Activated T-cell treated with anti-CD3 and anti-CD28 coated beads for 4 hours (primary cell): ENCODE measurements at places on chromosomes 1 and 21.

DNA sequence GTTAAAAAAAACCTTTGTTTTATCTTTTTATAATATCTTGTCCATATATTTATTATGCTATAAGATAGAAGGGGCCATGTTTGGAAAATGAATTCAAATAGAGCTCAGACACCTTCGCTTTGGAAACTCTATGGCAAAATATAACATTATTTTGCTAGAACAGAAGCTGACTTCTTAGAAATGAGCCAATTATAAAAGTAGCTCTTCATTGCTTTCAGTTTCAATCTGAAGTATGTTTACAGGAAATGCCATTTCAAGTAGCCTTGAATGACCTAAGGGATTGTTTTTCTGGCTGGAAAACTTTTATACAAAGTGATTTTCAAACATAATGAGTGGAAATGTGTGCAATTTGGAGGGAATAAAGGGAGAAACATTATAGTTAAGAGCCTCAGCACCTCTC, 37.8 kb upstream of the GBP5 start:
- DNase-seq, result no peak

- no peak for DNase-seq
Observed at GRCh38 chr21:37319551-37319950, 47.0 kb upstream of the DYRK1A start.

DNA sequence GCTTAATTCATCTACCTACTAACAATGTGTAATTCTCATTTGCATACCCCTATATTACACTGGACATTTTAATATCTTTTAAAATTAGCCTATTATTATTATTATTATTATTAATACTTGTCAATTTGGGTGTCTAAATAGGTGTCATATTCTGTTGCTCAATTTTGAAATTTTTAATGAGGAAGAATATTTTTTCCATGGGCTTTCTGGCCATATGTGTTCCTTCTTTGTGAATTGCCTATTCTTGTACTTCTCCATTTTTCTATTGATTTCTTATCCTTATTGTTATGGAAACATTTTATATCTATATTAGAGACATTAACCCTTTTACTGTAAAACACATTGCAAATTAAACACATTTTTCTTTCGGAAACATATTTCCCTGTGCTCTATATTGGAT, 6.4 kb upstream of the NIBAN1 start:
- DNase-seq, result no peak

GRCh38 chr1:182164273-182164672, 102.8 kb upstream of the ZNF648 start:
- DNase-seq, result no peak

DNA sequence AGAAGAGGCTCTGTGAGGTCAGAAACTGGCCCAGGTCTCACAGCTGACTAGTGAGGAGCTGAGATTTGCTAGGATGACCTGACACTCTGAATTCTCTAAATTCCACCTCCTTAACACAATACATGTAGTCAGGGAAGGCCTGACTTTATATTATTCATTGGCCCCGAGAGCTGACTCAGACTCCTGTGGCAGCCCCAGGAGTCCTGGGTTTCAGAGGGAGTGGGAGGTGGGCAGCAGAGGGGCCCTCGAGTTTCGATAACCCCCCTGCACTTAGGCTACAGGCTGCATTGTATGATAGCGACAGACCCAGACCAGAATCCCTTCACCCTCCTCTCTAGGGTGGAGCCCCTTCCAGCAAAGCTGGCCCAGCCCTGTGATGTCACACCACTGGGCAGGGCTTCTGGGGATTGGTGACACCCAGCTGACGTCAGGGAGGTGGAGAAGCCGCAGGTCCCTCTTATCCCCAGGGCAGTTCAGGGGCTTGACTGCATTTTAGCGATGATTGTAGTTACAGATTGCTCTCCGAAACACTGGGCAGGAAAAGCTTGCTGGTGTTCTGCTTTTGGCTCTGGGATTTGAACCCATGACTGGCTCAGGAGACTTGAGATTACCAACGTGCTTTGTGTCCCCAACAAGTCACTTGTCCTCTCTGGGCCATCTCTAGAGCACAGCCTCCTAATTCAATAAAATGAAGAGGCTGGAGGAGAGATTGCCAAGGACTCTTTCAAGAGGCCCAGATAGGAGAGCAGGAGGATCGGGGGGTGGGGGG, 17.0 kb upstream of the GPR37L1 start:
- no peak for DNase-seq

GRCh38 chr21:30924146-30924700, 42.8 kb upstream of the KRTAP11-1 start:
- DNase-seq, result no peak

DNA sequence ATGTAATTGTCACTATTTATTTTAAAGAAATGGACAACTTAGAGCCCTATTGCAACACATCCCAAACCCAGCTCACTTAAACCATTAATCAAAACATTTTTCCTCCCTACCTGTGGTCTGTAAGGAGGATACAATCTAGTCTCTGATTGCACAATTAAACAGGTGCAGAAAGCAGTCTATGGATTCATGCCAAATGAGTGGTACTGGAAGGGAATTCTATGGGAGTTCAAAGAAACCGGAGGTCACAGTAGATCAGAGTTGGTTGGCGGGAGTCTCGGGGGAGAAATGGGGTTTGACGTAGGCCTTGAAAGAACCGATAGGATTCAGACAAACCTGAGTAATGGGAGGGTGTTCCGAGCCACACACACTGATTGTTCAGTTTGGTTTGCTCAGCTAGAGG, 314.9 kb downstream of the KIF26B start:
- no peak for DNase-seq

GRCh38 chr1:101185421-101185820, 51.4 kb upstream of the S1PR1 start:
- DNase-seq, result no peak

DNA sequence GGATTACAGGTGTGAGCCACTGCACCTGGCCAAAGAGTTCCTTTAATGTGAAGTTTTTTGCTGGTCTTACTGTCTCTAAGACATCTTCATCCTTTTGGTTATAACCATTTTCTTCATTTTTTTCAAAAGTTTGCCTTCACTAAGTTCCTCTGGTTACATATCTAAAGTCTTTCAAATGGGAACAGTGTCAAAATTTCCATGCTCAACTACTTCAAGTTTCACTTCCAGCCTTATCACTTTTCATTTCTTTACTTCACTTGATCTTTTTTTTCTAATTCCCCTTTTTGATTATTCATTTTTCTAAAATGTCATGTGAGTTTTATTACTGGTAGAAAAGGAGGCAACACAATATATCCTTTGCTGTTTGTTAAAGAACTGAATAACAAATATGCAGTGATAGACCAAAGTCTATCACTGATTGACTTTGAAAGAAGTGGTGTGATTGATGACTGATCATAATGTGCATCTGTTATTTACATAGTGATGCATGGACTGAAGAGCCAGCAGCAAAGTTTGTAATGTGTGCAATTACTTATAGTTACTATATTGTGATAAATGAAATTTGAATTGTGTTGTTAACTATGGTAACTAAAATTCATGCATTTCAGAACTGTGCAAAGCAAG, 16.0 kb upstream of the ZFYVE9 start:
- DNase-seq, result no peak

DNA sequence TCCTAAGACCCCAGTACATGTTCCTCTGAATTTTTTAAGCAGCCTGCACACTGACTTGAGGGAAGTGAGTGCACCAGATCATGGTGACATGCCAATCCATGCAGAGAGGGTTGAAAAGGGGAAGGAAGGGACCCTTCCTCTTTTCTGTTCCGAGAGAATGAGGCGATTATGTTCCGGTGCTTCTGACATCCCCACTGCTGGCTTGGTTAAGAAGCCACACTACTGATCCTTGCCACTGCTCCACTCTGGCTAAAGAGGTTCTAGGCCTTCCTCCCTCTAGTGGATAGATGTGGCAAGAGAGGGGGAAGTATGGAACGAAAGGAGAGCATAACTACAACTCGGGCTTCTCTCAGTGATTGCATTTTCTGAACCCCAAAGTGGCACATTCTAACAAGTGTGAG, 1.8 kb upstream of the CYB5R1 start:
- no peak for DNase-seq

DNA sequence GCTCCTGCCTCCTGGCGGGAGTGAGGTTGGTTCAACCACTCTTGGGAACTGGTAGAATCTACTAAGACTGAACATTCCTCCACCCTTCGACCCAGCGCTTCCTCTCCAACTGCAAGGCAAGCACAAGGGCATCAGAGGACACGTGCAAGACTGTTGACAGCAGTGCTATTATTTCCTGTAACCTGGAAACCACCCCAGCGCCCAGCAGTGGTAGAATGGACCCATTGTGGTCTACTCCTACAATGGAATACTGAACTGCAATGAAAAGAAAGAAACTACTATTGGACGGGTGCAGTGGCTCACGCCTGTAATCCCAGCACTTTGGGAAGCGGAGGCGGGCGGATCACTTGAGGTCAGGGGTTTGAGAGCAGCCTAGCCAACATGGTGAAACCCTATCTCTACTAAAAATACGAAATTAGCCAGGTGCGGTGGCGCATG, 33.0 kb upstream of the TARDBP start:
- DNase-seq, result no peak

DNA sequence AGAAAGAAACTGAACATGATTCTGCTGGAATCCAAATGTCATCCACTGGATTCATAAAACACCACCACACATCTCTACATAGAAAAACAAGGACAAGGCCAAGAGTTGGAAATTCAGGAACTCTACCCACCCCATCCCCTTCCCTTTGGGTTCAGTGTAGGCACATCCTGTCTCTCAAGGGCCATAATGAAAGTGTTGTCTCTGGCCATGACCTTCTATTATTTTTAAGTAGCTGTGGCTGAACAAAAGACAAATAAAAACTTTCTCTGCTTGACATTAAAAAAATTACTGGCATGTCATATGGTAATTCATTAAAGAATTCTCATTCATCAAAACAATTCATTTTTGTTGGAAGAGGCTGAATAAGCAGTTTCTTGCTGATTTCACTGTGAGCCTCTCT, 54.9 kb upstream of the ZBTB18 start:
- no peak for DNase-seq

DNA sequence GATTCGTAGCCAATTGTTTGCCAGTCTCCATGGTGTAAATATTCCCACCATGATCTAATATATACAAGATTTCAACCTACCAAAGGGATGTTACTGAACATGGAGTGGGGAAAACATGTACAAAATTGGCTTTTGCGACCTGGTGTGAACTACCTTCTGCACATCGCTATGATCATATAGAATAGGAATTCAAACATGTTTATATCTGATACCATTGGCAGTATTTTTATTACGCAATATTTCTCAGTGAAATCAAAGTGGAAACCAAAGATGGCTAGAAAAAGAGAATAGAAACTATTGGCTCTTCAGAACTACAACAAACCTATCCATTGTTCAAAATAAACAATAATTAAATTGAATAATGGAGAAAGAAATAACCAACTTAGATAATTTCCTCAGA, 285.1 kb downstream of the TPR start:
- no peak for DNase-seq

GRCh38 chr1:41914516-41914915, 4.2 kb downstream of the HIVEP3 start:
- no peak for DNase-seq

GRCh38 chr1:15500184-15501178, 23.5 kb downstream of the CASP9 start:
- no peak for DNase-seq

DNA sequence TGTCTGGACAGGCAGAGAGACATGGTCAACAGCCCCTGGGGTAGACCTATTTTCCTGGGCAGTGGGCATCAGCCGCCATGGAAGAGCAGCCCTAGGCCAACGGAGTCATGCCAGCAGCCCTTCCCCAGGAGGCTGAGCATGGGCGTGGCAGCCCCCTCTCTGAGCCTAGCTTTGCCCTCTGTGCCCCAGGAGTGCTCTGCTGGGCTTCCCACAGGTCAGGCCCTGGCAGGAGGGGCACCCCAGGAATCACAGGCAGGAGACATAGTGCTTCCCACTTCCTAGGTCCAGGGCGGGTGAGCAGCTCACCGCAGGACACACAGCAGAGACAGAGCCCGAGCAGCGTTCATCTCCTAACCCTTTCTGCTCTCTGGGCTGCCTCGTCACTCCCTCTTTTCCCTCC, 132.8 kb downstream of the GLIS1 start:
- DNase-seq, result no peak

GRCh38 chr1:66932291-66932690, 7.5 kb downstream of the MIER1 start:
- DNase-seq, result no peak

GRCh38 chr1:209545423-209545822, 38.1 kb upstream of the CAMK1G start:
- DNase-seq, result no peak

- peak; percentile 72 for DNase-seq
Observed at GRCh38 chr1:28877132-28877781, 37.1 kb upstream of the EPB41 start.

DNA sequence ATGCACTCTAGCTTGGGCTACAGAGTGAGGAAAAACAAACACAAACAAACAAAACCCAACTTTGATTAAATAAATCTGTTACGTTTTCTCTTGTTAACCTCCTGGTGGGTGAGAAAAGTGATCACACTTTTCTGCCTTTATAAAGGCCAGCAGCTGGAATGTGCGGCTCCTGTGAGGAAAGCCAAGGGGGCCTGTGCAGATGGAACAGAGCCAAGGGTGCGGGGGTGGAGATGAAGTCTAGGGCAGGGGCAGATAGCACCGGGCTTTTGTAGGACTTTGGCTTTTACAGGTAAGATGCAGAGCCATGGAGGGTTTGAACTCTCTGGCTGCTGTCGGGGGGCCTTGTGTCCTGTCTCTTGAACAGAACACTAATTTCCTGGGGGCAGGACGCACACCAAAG, 40.7 kb upstream of the GPR37L1 start:
- no peak for DNase-seq

DNA sequence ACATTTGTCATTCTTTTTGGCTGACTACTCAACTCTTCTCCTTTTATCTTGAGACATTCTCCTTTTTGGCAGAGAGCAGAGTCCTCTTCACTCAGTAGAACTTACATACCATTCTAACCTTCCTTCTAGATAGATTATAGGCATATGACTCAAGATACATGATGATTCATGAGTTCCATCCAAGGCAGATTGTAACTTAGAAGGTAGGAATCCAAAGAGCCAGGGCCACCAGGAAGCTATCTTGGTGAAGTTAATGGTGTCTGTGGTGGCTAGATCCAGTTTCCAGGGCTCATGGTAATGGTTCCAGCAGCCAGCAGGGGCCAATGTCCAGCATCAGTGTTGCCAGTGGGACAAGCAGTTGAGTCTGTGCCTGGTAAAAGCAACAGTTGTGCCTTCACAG, 76.1 kb upstream of the KIAA0040 start:
- no peak for DNase-seq

DNA sequence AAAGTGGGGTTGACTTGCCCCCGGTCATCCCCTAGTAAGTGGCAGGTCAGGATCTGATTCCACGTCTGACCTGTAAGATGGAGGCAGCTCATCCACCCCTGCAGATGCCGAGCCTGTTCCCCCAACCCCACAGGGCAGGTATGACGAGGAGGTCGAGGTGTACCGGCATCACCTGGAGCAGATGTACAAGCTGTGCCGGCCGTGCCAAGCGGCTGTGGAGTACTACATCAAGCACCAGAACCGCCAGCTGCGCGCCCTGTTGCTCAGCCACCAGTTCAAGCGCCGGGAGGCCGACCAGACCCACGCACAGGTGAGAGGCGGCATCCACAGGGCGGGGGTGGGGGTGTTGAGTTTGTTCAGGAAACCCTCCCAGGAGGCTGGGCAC, 9.6 kb downstream of the TMEM201 start:
- DNase-seq, result no peak
